Suppressor macrophage treated with lipopolysaccharide for 1 hour (primary cell): ENCODE measurements at places on chromosomes 2 and 18.

- no peak for DNase-seq
Measured at GRCh38 chr2:191049728-191050639, 36.0 kb upstream of the STAT1 start.

DNA sequence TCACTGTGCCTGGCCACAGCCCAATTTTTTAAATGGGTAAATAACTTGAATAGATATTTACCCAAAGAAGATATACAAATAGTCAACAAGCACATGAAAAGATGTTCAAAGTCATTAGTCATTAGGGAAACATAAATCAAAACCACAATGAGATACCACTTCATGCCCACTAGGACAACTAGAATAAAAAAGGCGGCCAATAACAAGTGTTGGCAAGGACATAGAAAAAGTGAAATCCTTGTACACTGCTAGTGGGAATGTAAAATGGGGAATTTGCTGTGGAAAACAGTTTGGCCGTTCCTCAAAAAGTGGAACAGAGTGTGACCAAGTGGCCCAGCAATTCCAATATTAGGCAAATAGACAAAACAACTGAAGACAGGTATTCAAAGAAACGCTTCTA, 270.1 kb downstream of the TFCP2L1 start:
- no peak for DNase-seq

DNA sequence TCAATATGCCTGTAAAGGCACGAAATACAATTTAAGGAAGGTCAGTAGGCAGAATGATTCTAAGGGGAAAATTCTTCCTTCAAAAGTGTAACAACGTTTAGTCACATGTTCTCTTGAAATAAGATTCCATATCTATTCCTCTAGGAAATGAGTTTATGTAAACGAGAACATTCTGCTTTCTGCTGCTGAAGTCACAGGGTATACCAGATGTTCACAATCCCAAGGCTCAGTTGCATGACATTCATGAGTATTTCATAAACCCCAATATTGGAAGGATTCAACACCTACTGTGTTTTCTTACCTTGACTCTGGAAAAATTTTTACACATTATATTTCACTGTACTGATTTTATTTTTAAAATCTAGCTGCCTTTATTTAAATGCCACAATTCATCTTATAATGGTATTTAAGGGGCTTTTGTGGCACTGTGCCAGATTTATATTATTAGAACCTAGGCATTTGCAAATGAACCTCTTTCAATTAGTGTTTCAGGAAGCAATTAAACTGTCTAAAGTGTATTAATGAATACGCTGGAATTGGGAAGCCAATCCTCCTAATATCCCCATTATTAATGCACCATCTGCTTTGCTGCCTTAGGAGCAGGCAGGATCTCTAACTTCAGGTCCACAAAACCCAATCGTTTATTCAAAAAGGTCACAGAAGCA, 542.6 kb upstream of the KLHL29 start:
- DNase-seq = no peak

GRCh38 chr2:215104226-215104625, 34.2 kb downstream of the ABCA12 start:
- DNase-seq = no peak

DNA sequence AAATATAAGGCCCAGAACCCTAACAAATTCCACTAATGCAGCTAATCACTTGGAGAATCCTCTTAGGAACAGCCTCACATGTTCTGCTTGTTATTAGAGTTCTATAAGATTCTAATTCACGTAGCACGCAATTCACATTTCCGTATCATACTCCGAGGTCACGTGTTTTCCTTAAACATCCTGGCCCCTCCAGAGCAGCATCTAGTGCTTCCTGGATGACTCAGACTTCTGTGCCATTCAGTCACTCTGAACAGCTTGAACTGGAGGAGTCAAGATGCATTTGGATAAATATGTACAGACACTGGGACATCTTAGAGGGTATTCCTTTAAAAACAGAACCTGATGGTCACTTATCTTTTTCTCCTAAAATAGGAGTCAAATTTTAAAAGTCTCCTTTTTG, 156.5 kb downstream of the MYO5B start:
- no peak for DNase-seq

- no peak for DNase-seq
Measured at GRCh38 chr2:66191311-66191710, 243.6 kb upstream of the MEIS1 start.
